ENCODE measurements at places on chromosomes 2 and 18. TPM values are rescaled to one million over a fixed set of nuclear protein-coding genes. Genes with fewer than 3 reads are reported as not detected.

- no peak for DNase-seq
Measured at GRCh38 chr2:109306190-109306589, 177.2 kb downstream of the SH3RF3 start.

DNA sequence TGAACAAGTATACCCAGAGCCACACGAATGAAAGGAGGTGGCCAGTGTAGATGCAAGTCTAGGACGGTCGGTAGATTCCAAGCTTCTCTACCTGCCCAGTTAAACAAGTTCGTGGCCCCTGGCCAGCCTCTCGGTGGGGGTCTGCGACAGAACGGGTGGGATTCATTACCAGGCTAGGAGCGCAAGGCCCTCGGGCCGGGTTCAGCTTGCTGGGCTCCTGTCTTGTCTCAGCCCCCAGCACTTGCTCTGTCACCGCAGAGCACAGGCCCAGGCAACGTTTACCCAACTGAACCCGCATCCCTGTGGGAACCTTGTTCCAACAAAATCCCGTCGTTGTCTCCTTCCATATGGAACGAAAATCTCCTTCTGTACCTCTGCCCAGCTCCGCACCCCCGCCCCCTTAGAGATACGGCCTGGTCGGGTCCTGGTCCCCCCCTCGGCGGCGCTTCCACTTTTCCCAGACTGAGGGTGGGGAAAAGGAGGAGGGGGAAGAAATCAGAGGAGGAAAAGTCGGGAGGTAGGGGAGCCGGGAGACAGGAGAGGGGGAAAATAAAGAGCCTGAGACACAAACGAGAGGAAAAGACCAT lies 1.9 kb upstream of the EMX1 start:
- no peak for DNase-seq

DNA sequence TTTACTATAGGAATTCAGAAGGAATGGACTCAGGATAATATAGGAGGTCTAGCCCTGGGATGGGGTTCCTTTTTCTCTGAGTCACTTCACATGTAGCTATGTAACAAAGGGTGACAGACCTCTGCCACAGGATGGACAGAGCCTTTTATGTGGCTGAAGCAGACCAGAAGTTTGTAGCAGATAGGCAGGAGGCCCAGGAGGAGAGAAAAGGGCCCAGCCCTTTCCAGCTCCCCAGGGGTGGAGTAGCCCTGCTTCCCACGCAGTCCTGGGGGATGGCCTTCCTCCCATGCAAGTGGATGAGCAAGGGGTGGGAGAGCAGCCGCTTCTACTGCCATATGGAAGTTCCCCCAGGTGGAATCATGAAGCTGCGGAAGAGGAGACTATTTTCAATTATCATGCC lies 40.3 kb downstream of the ARMC9 start:
- no peak for DNase-seq

DNA sequence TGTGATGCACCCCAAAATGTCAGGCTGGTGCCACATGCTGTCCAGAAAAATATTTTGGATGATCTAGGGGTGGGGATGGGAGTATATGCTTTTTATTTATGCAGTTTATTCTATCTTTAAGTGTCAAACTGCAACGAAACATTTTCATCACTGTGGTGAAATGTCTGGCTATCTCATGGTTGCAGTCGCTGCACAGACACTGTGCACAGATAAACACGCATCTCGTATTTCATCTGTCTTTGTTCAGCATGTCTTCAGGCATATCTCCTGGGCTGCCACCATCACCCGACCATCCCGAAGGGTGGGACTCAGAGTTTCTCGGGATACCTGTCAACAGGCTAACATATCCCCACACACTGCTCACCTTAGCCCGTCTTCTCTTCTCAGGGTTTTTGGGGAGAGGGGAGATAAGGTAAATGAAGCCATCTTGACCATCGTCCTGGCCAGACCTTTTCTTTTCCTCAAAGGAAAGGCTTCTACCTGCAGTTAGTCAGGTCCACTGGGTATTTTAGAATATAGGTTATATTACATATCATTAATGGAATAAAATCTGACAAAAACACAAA lies 80.7 kb upstream of the NABP1 start:
- DNase-seq = no peak

- DNase-seq = no peak
Measured at GRCh38 chr2:214185546-214185945, 225.3 kb upstream of the VWC2L start.

GRCh38 chr2:241966647-241967466 lies 97.3 kb downstream of the RTP5 start:
- no peak for DNase-seq

The SPP2 gene
- not detected for total RNA-seq

DNA sequence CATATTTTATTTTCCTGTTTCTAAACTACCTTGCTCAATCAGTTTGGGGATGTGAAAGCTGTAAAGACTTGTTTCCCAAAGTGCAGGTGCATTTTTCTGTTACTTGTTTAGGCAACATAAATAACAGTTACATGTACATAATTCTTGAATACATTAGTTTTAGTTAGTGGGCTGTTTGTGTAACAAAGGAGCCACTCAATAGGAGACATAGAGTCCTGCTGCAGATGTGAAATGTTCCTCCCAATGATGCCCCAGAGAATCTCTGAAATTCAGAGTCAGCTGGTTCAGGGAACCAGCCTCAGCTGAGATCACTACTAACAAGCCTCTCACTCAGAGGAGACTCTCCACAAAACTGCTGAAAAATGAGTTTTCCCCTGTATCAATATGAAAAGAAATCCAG lies 91.5 kb upstream of the TWSG1 start:
- DNase-seq = no peak

- DNase-seq = no peak
Measured at GRCh38 chr2:40159333-40159732, 292.6 kb downstream of the SLC8A1 start.

GRCh38 chr18:74861154-74861553 lies 263.5 kb downstream of the ZNF407 start:
- no peak for DNase-seq

DNA sequence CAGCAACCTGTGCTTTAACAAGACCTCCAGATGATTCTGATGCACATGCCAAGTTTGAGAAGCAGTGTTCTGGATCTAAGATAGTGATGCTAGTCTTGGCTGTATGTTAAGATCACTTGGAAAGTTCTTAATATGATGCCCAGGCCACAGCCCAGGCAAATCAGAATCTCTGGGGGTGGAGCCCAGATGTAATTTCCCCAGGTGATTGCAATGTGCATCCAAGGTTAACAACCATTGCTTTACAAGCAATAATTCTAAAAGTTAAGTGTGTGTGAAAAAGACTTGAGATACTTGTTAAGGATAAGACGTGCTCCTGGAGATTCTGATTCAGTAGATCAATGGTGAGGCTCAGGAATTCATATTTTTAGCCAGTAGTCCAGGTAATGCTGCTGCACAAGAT lies 44.3 kb upstream of the MYO1B start:
- DNase-seq = no peak
